ENCODE measurements at places on chromosomes 1 and 21. TPM values are rescaled to one million over a fixed set of nuclear protein-coding genes. Genes with fewer than 3 reads are reported as not detected.

The TRAF5 gene
- total RNA-seq: 58.3 TPM

The ADAM30 gene
- not detected for total RNA-seq

The PINK1 gene
- total RNA-seq: 15.4 TPM

The CD247 gene
- 410 TPM for total RNA-seq

The CLCA1 gene
- total RNA-seq: not detected
